ENCODE measurements at places on chromosomes 2 and 18. TPM values are rescaled to one million over a fixed set of nuclear protein-coding genes. Genes with fewer than 3 reads are reported as not detected.

DNA sequence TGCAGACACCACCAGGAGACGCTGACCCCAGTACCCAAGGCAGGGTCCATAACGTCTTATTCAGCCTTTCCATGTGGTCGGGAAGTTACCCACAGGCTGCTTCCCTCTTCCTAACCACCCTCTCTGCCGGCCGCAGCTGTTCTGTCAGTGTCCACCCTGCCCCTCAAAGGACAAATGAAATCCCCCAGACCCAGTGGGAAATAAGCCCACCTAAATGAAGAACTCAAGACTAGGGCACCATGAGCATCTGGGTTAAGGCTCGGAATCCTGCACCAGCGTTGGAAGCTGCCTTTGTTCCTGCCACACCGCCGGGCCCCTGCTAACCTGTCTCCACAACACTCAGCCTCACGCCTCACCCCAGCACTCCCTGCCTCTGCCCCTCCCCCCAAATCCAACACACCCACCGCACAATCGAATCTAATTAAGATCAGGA, 21.7 kb downstream of the BCL11A start:
- DNase-seq: no peak

DNA sequence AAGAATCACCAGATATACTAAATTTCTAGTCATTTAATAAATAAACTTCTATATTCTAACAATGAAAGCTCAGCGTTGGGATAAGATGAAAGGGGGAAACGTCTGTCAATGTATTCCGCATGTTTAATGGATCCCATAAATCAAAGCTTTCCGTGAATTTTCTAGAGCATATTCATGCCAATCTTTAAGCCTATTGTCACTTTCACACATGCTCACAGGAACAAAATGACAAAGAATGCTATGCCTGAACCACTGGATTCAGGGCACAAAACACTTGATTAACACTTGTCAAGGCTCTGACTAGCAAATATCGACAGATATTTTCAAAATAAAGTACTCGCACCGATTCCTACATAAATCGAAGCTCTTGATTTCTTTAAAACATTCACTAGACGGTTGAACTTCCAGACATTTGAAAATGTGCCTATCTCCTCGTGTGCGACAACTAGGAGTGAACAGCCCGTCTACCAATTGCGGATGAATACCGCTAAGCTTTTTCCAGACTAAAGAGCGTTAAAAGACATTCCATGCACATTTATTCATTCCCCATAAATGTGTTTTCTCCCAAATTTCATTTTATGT, 1.8 kb downstream of the TLK1 start:
- no peak for DNase-seq

DNA sequence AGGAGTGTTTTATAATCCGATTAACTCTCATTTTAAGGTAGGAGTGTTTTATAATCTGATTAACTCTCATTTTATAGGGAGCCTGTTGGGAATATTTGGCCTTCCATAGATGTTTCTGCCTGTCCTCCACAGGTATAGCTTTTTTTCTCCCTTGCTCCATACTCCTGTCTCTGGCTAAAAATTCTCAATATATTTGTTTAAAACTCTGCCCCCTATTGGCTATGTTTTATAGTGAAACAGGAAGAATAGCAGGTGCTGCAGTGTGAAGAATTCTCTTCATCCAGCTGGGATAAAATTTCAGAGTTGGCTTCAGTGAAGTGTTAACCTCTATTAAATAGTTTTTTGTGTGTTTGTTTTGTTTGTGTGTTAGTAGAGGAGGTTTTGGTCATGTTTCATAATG, 1046.0 kb upstream of the TMEFF2 start:
- peak; percentile 7 for DNase-seq

GRCh38 chr2:27954771-27955383, 64.3 kb downstream of the BABAM2 start:
- DNase-seq: peak; percentile 95

- no peak for DNase-seq
Measured at GRCh38 chr2:150733051-150733618, 245.7 kb upstream of the RND3 start.

GRCh38 chr2:10773821-10774341, 38.7 kb downstream of the PDIA6 start:
- no peak for DNase-seq

- no peak for DNase-seq
Measured at GRCh38 chr18:12053289-12053688, 40.4 kb upstream of the ANKRD62 start.

Gene STAT1
- 227 TPM for total RNA-seq

Gene SLC11A1
- not detected for total RNA-seq

Gene NOP58
- total RNA-seq: 49.3 TPM

Gene RPE
- 100.0 TPM for total RNA-seq

Gene ASB18
- total RNA-seq: not detected

Gene TUBB8B
- total RNA-seq: not detected

Gene LAMA3
- 1.9 TPM for total RNA-seq
